ENCODE measurements at places on chromosomes 5 and 9.
A peak's percentile ranks its signal among the peaks of the same experiment; 100 is the strongest.

DNA sequence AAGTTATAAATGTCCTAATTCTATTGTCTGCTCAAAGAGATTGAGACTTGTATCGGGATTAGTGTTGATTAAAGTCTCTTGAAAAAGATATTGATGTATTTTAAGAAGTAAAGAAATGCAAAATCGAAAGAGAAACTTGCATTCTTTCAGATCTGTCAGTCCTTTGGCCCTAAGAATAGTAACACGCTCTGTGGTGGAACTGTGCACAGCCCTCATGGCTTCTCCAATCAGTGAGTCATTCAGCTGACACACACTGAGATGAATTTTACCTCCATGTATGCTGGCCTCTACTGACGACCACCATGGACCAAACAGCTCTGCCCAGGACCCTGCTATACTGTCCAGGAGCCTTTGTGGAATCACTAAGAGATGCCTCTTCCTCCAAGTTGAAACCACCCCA is 232.4 kb downstream of the ESM1 start:
- no peak for DNase-seq
- no peak overlapping the region for H3K4me3 ChIP-seq
- H3K36me3 ChIP-seq: no peaks in the 10 kb centered on the region
- H3K4me1 ChIP-seq: no peaks in the 10 kb centered on the region
- H3K27ac ChIP-seq: no peak overlapping the region

DNA sequence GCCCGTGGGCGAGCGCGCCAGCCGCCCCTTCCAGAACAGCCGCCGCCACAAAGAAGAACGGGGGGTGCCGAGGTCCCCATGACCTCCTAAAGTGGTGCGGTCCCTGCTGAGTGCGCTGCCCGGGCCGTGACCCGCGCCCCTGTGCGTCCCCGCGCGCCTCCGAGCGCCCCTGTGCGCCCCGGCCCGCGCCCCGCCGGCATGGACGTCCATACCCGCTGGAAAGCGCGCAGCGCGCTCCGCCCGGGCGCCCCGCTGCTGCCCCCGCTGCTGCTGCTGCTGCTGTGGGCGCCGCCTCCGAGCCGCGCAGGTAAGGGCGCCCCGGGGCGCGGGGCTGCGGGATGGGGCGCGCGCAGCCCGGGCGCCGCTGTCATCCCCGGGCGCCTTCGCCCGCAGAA is 384 bp downstream of the COL5A1 start:
- peaks cover 6% of the 10 kb centered on the region for H3K36me3 ChIP-seq
- H3K27ac ChIP-seq: no peak overlapping the region
- no peak for DNase-seq
- no peaks in the 10 kb centered on the region for H3K4me1 ChIP-seq

DNA sequence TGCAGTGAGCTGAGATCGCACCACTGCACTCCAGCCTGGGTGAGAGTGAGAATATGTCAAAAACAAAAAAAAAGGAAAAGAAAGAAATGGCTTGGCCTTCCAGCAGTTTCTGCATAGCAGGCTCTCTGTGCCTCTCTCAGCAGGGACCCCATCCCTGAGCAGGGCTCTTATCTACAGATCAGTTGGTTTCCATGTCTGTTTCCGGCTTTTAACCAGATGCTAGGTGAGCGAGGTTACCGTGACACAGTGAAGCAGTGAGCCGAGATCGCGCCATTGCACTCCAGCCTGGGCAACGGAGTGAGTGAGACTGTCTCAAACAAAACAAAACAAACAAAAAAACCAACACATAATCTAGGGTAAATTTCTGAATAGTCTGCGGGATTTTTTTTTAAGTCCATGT is 51.4 kb downstream of the COL5A1 start:
- H3K36me3 ChIP-seq: no peaks in the 10 kb centered on the region
- no peaks in the 10 kb centered on the region for H3K27me3 ChIP-seq
- H3K4me1 ChIP-seq: no peaks in the 10 kb centered on the region
- no peak overlapping the region for H3K4me3 ChIP-seq
- no peak for DNase-seq
- H3K27ac ChIP-seq: no peak overlapping the region

DNA sequence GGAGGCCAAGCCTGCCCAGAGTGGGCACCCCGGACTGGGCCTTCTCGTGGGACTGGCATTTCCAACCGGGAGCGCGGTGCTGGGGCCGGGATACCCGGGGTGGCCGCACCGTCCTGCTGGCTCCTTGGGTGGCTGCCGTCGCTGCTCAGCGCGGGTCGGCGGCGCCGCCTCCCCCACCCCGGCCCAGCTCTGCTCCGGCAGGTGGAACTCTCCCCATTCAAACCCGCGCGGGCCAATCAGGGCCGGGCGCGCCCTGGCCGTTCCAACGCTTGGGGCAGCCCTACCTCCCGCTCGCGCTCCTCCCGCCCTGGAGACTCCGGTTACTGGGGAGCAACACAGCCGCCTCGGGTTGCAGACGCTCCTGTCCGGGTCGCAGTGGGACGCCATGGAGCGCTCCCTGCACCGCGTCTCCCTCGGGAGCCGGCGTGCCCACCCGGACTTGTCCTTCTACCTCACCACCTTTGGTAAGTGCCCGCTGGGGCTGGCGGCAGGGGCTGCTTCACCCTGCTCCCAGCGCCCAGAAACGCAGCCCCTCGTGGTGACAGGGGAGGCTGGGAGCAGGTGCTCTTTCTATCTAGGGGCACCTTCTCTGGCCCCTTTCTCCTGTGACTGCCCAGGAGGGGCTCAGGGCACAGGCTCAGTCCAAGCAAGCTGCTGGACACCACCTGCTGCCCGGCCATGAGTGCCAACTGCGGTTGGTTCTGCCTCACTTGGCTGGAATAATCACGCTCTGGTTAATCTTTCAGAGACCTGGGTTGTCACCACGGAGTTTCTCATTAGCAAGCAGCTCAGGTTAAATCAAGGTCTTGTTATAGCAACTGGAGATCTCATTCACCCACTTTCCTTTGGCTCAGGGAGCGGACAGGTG is at the start of gene RGS3:
Gene RGS3 (plus strand): TSS at position 310 of the 868 bp plus-strand sequence. CDS start 76 bp downstream, at position 386.
- peak; percentile 88 for DNase-seq
- no peaks in the 10 kb centered on the region for H3K27me3 ChIP-seq
- H3K4me1 ChIP-seq: peaks cover 25% of the 10 kb centered on the region
- H3K36me3 ChIP-seq: no peaks in the 10 kb centered on the region
- peak within 1 kb of the TSS; percentile 12 for H3K27ac ChIP-seq

DNA sequence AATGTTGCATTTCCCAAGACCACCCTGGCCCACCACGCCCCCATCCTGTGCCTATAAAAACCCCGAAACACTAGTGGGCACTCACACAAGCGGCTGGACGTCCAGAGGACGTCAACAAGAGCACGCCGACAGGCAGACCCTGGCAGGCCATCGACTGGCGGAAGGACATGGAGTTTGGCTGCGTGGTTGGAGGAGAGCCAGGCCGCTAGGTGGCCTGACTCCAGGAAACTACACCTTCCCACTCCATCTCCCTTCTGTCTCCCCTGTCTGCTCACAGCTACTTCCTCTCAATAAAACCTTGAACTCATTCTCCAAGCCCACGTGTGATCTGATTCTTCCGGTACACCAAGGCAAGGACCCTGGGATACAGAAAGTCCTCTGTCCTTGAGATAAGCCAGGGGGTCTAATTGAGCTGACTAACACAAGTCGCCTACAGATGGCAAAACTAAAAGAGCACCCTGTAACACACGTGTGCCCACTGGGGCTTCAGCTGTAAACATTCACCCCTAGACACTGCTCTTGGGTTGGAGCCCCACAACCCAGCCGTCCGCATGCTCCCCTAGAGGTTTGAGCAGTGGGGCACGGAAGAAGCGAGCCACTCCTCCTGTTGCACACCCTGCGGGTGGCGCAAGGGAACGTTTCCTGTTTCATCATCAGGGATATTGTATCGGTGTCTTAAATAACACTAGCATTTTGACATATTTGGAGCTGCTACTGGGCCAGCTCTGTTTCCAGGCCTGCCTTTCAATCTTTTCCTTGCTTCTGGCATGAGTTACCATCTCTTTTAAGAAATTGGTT is 54.5 kb upstream of the TAF11L2 start:
- H3K27me3 ChIP-seq: no peaks in the 10 kb centered on the region
- no peak for DNase-seq
- H3K4me1 ChIP-seq: no peaks in the 10 kb centered on the region
- no peaks in the 10 kb centered on the region for H3K36me3 ChIP-seq
- H3K27ac ChIP-seq: no peak overlapping the region

DNA sequence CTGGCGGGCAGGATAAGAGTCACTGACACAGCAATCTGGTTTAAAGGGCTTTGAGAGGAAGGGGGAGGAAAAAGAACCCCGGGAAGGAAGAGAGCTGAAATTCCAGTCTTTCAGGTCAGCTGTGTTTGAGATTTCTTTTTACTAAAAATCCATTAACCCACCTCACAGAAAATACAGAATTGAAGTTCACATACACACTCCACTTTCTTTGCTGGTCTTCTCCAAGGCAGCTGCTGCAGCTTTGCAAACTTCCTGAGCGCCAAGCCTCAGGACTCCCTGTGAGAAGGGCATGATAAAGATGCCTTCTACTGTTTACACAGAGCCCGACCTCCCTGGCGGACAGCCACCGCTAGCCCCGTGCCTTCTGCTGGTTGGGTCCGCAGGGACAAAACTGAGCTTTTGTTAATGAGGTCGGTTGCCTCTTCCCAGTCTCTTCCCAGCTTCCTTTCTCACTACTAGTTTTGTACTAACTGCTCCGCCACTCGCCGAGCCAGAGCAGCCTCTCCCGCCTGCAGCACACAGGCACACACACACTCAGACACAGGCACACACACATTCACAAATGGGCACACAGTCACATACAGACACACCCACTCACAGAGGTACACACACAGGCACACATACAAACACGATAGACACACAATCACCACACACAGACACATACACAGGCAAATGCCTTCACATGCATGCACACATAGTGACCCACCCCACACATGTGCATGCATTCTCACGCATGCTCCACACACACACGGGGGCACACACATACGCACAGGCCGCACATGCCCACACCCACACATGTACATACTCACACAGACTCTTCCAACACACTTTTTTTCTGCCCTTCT is at the start of gene FREM1:
Gene FREM1 (minus strand): TSS at position 468 of the 845 bp plus-strand sequence. CDS start 41,451 bp downstream, outside the sequence.
- H3K4me1 ChIP-seq: peaks cover 2% of the 10 kb centered on the region
- no peaks in the 10 kb centered on the region for H3K36me3 ChIP-seq
- peak; percentile 43 for DNase-seq
- no peaks in the 10 kb centered on the region for H3K27me3 ChIP-seq

DNA sequence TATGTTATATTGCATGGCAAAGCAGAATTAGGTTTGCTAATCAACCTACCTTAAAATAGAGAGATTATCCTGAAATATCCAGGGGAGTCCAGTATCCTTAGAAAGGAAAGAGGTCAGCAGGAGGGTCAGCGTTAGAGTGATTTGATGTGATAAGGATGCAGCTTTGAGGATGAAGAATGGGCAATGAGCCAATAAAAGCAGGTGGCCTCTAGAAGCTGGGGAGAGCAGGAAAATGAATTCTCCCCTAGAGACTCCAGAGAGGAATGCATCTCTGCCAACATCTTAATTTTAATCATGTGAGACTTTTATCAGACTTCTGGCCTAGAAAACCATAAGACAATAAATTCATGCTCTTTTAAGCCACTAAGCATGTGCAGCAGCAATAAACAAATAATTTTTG is 65.7 kb upstream of the SYK start:
- no peak overlapping the region for H3K27ac ChIP-seq
- H3K4me3 ChIP-seq: no peak overlapping the region
- H3K27me3 ChIP-seq: no peaks in the 10 kb centered on the region
- no peak for DNase-seq
- no peaks in the 10 kb centered on the region for H3K36me3 ChIP-seq

- no peaks in the 10 kb centered on the region for H3K36me3 ChIP-seq
- no peak overlapping the region for H3K27ac ChIP-seq
- no peaks in the 10 kb centered on the region for H3K4me1 ChIP-seq
- no peaks in the 10 kb centered on the region for H3K27me3 ChIP-seq
- no peak overlapping the region for H3K4me3 ChIP-seq
- no peak for DNase-seq
Measured at GRCh38 chr5:111584651-111585050, 72.3 kb upstream of the STARD4 start.

DNA sequence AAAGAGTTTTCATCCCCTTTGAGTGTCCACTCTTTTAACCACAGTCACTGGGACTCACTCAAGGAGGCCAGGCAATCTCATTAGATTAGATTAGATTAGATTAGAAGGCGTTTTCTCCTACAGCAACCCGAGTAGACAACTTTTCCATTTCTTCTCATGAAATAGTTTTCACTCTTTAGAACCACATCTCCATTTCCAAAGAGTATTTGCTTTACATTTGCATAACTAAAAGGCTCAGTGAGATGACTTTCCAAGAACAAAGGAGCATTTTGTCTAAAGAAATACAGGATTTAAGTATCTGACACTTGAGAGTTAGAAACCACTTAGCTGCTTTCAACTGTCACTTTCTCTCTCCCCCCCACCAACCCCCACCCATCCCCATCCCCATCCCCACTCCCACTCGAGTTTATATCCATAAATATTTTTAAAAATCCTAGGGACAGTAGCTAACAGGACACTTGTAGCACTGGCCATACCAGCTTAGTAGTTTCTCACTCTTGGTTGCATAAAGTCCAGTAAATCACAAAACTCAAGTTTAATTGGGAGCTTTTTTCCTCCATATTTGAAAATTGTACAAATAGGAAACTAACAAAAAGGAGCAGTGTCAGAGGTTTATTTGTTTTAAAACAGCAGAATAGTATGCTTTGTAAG is 2202.9 kb upstream of the WWC1 start:
- H3K27me3 ChIP-seq: no peaks in the 10 kb centered on the region
- no peaks in the 10 kb centered on the region for H3K4me1 ChIP-seq
- DNase-seq: no peak
- no peak overlapping the region for H3K27ac ChIP-seq

DNA sequence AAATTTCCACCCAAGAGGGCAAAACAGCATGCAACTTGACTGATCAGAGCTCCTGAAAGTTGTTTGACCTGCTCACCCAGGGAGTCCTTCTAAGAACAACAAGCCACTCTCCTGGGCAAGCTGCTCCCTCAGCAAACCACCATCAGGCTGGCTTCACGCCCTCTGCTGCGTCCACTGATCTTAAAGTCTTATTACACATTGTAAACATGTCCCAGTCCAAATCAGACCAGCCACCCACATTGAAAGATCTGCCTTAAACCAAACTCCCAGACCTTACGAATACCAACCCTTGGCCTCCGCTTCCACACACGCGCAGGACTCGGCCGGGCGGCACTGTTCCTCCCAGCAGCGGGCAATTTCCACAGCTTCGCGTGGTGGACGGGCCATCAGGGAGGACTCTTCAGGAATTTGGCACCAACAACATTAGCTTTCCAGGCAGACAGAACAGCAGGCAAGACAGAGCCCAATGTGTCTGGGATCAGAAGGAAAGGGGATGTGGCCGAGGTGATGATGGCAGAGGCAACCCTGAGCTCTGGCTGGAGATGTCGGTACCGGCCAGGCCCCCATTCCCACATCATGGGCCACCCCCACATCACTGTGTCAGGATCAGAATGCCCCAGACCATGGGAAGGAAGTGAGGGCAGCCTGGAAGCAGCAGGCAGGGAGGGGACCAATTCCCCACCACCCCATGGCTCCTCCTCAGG is 56.8 kb downstream of the SEMA4D start:
- no peaks in the 10 kb centered on the region for H3K36me3 ChIP-seq
- H3K4me1 ChIP-seq: no peaks in the 10 kb centered on the region
- H3K27me3 ChIP-seq: no peaks in the 10 kb centered on the region
- H3K4me3 ChIP-seq: no peak overlapping the region

Measured in small intestine (tissue), 16 donors.